ENCODE measurements at places on chromosomes 5 and 9. TPM values are rescaled to one million over a fixed set of nuclear protein-coding genes. Genes with fewer than 3 reads are reported as not detected.

DNA sequence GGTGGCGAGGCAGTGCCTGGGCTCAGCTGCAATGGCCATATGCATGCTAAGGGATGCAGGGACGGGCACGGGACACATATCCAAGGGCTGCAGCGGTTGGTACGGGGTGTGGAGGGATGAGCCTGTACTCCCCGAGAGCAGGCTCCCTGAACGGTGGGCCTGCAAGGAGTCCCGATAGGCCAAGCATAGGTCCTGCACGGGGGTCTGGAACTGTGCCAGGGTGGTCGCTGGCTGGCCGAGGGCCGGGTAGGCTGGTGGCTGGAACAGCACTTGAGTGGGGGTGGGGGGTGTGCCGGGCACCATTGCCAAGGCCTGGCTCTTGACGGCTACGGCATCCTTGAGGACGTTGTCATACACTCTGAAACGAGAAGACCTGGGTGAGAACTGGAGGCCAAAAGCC, 24.1 kb downstream of the FABP6 start:
- no peak for DNase-seq

- no peak for DNase-seq
Measured at GRCh38 chr5:28743025-28743715, 1704.8 kb upstream of the CDH9 start.

DNA sequence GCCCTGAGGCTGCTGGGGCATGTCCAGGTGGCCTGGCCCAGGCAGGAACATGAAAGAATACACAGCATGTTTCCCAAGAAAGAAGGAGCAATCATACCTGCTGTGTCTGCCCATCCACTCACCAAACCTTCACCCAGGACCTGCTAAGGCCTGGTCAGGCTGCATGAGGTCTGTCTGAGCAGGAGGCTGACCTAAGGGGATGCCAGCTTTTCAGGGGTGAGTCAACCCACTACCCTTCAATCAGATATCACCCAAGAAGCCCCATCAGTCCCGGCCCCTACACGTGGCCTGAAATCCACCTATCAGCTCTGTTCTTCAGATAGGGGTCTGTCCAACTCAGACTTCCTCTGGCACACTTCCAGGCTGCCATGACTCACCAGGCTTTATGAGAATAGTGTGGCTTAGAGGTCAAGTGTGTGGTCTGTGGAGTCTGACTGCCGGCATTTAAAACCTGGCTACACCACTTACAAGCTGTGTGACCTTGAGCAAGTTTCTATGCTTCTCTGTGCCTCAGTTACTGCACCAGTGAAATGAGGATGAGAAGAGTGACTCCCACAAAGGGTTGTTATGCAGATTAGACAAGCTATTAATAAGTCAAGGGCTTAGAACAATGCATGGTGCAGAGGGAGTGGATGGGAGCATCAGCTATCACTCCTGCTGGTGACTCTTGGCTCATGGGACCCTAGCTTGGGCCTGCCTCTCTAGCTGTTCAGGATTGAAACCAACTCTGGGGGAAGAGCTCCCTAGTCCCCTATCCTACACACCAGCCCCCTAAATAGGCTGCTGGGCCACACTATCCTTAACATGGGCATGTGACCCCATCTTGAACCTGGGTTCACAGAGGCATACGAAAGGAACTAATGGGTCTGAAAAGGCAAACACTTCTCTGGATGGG, 130.3 kb downstream of the PAX5 start:
- DNase-seq = no peak

DNA sequence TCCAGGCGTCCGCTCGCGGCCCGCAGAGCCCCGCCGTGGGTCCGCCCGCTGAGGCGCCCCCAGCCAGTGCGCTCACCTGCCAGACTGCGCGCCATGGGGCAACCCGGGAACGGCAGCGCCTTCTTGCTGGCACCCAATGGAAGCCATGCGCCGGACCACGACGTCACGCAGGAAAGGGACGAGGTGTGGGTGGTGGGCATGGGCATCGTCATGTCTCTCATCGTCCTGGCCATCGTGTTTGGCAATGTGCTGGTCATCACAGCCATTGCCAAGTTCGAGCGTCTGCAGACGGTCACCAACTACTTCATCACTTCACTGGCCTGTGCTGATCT, 294 bp downstream of the ADRB2 start:
- DNase-seq = no peak

GRCh38 chr9:109681301-109681700, 98.7 kb upstream of the PALM2AKAP2 start:
- no peak for DNase-seq

EQTN gene
- 0.34 TPM for polyA plus RNA-seq

RABGAP1 gene
- polyA plus RNA-seq = 38.3 TPM

ZDHHC21 gene
- 16.7 TPM for polyA plus RNA-seq

NEURL1B gene
- 13.5 TPM for polyA plus RNA-seq

RANBP6 gene
- polyA plus RNA-seq = 21.2 TPM

HTR4 gene
- polyA plus RNA-seq = 4.7 TPM

SPINK6 gene
- polyA plus RNA-seq = not detected

Measured in large intestine (tissue), 12 donors.